ENCODE measurements at places on chromosomes 5 and 9. TPM values are rescaled to one million over a fixed set of nuclear protein-coding genes. Genes with fewer than 3 reads are reported as not detected.

Gene AK8
- polyA plus RNA-seq, result 1.6 TPM

GRCh38 chr5:92849756-92850155 is 731.3 kb downstream of the NR2F1-AS1 start:
- DNase-seq, result peak; percentile 66

Gene COL5A1
- 383 TPM for polyA plus RNA-seq

DNA sequence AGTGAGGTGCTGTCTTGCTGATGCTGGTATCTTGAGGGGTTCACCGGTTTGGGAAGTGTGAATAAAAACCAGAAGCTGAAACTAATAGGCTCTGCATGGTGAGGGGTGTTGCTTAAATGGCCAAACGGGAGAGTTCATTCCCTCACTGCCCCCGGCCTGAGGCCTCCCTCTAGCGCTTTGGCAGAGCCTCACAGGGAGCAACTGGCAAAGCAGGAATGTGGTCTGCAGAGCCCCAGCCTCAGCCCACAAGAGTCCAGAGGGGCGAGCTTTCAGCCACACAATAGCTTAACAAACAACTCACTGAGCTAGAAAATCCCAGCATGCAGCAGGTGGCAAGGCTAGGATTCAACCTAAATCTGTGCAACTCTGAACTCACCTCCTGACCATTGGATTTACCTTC is 234.8 kb downstream of the MED10 start:
- DNase-seq, result no peak

- DNase-seq, result no peak
Measured at GRCh38 chr5:148438933-148439332, 55.2 kb downstream of the FBXO38 start.

- no peak for DNase-seq
Measured at GRCh38 chr5:163094492-163095180, 342.8 kb upstream of the CCNG1 start.

GRCh38 chr5:88551724-88552345 is 283.2 kb upstream of the TMEM161B start:
- DNase-seq, result no peak

Gene CDO1
- polyA plus RNA-seq, result 28.0 TPM

Gene PPP1R26
- polyA plus RNA-seq, result not detected

DNA sequence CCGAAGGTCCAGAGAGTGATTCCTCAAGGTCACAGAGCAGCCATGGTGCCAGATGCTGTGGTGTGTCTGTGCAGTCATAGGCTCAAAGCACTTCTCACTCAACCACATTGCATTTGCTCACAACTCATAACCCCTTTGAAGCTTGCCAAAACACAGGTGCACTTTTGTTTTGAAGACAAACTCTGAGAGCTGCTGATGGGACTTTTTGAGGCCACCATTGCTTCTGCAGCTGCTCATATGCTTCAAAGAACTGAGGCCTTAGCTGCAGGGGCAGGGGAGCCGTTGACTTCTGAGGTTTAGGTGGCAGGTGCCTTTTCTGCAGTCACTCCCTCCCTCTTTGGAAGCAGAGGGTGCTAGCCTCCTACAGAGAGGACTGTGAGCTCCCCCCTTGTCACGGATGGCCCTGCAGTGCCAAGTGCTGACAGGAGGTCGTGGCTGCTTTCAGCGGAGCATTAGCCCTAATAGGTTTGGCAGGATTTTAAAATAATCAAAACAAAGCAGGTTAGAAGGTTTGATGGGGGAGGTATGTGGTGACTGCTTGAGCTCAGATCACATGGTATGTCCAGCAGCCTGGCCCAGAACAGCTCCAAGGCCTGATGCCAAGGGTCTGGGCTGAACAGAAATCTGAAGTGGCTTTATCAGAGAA is 232.1 kb downstream of the MAN2A1 start:
- no peak for DNase-seq

GRCh38 chr5:82594097-82594496 is 315.9 kb upstream of the RPS23 start:
- no peak for DNase-seq

Gene RMI1
- polyA plus RNA-seq, result 12.2 TPM

GRCh38 chr9:10265153-10265631 is 347.6 kb downstream of the PTPRD start:
- no peak for DNase-seq

Gene SOWAHA
- polyA plus RNA-seq, result not detected

GRCh38 chr5:52840277-52841050 is 52.7 kb downstream of the ITGA1 start:
- DNase-seq, result no peak

DNA sequence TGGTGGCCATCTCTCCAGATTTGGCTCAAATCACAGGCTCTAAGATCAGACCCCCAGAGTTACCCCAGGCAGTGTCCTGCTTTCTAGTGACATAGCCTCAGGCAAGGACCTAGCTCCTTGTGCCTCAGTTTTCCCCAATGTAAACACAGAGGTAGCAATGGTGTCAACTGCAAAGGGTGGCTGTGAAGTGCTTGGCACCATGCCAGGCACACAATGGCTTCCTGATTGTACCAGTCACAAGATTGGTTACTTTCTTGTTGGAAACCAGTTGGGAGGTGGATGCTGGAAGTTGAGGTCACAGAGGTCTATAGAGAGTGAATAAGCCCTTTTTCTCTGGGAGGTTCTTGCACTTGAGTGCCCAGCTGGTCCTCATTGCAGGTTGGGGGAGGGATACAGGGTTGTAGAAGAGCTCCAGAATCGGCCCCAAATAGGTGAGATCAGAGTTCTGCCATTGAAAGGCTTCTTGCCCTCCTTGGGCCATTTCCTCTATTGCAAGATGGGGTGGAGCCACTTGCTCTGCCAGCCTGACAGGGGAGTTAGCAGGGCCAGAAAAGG is 2.3 kb downstream of the STKLD1 start:
- DNase-seq, result no peak

DNA sequence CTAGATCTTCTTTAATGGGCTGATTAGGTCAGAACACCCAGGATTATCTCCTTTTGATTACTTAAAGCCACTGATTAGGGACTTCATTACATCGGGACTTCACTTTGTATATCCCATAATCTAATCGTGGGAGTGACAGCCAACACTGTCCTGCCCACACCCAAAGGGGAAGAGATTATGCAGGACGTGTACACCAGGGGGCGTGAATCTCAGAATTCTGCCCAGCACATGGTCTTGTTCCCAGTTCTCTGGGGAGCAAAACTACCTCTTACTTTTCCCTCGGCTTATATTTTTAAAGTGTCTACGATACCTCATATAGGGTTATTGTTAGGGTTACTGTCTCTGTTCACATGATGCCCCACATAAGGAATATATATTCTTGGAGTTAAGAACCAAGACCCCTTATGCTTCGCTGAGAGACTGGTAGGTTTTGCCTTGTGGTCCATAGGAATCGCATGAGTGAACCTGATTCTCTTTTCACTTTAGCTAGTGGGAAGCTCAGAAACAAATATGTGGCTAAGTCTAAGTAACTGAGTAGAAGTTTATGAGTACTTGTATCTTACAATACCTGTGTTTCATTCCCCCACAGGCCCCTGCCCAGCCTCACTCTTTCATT is 192.7 kb downstream of the GNA14 start:
- DNase-seq, result no peak

DNA sequence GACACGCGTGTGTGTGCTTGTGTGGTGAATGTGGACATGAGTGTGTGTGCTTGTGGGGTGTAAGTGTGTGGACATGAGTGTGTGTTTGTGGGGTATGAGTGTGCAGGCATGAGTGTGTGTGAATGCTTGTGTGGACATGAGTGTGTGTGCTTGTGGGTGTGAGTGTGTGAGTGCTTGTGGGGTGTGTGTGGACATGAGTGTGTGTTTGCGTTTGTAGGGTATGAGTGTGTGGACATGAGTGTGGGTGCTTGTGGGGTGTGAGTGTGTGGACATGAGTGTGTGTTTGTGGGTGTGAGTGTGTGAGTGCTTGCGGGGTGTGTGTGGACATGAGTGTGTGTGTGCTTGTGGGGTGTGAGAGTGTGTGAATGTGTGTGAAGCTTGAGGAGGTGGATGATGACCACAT is 29.8 kb upstream of the TIFAB start:
- DNase-seq, result no peak

- no peak for DNase-seq
Measured at GRCh38 chr9:127555840-127556820, 55.9 kb upstream of the STXBP1 start.
